ENCODE measurements at places on chromosomes 5 and 9. TPM values are rescaled to one million over a fixed set of nuclear protein-coding genes. Genes with fewer than 3 reads are reported as not detected.

The SLC36A3 gene
- not detected for total RNA-seq

The PCDHAC2 gene
- total RNA-seq = 0.17 TPM

The NR4A3 gene
- total RNA-seq = 0.76 TPM

The BASP1 gene
- 1.2 TPM for total RNA-seq

The PRXL2C gene
- 42.7 TPM for total RNA-seq

The ANKRD18B gene
- total RNA-seq = under 0.01 TPM

The SLC6A19 gene
- total RNA-seq = not detected

Data from dermis lymphatic vessel endothelial cell (primary cell).